Vagina (tissue), 2 donors: ENCODE measurements at places on chromosomes 4 and X. TPM values are rescaled to one million over a fixed set of nuclear protein-coding genes. Genes with fewer than 3 reads are reported as not detected.
A peak's percentile ranks its signal among the peaks of the same experiment; 100 is the strongest.

GRCh38 chrX:22950269-22951266, 49.2 kb upstream of the DDX53 start:
- no peaks in the 10 kb centered on the region for H3K27me3 ChIP-seq
- no peak overlapping the region for H3K27ac ChIP-seq
- H3K36me3 ChIP-seq: no peaks in the 10 kb centered on the region

DNA sequence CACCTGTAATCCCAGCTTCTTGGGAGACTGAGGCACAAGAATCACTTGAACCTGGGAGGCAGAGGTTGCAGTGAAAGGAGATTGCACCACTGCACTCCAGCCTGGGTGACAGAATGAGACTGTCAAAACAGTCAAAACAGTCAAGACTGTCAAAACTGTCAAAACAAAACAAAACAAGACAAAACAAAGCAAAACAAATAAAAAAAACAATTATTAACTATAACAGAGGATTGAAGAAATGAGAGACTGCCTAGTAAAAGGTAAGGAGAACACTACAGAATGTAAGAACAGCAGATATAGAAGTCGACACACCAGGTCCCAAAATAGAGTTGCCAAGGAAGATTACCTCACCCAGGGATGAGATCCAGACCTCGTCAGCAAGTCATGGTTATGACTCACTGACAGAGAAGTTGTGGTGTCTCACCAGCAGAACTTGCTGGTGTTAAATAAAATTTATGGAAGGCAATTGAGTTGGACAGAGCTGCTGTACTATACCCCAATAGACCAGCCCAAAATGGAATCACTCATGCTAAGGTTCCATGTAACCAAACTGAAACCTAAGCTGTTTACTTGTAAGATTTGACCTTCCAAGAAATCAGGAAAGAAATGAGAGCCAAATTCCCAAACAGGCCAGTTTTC, 32.1 kb upstream of the GK start:
- H3K4me3 ChIP-seq: no peak overlapping the region
- H3K36me3 ChIP-seq: no peaks in the 10 kb centered on the region
- peak; percentile 90 for DNase-seq
- H3K27ac ChIP-seq: peak overlapping the region; percentile 42
- H3K27me3 ChIP-seq: no peaks in the 10 kb centered on the region

DNA sequence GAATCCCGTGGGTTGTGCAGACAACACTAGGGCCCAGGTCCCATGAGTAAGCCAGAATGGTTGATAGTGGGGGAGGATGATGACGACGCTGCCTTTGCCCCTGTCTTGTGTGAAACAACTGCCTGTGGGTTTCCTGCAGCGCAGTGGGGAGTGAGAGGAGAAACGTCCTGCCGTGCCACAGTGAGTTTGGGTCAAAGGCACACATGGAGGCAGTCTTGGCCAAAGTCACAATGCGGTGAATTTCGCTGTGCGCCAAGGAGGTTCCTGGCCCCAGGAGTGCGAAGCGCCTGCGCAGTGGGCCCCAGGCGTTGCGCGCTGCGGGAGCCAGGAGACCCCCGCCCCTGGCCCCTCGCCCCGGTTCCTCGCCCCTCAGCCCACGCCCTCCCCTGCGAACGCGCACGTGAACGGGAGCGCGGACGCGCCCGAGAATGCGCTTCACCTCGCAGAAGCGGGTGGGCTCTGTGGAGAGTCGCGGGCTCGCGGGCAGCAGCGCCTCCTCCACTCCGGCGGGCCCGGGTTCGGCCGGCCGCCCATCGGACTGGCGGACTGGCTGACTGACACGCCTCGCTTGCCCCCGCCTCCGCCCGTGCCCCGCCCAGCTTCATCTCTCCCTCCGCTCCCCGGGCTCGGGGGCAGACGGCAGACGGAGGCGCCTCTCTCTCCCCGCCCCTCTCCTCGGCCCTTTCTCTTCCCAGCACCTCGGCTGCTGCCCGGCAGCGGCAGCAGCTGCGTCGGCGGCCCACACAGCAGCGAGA, at the start of gene NUDT10:
Gene NUDT10 (plus strand): TSS at position 635 of the 755 bp plus-strand sequence. CDS start 144 bp downstream, outside the sequence.
- H3K27me3 ChIP-seq: no peaks in the 10 kb centered on the region
- H3K4me3 ChIP-seq: peak within 1 kb of the TSS; percentile 38
- no peaks in the 10 kb centered on the region for H3K4me1 ChIP-seq
- H3K36me3 ChIP-seq: no peaks in the 10 kb centered on the region

- no peak overlapping the region for H3K4me3 ChIP-seq
- DNase-seq: no peak
- no peaks in the 10 kb centered on the region for H3K36me3 ChIP-seq
- no peaks in the 10 kb centered on the region for H3K4me1 ChIP-seq
Measured at GRCh38 chr4:174373821-174374220, 90.1 kb downstream of the CEP44 start.

Gene SLIT2
- total RNA-seq: 29.2 TPM
